ENCODE measurements at places on chromosomes 11 and 22.
A peak's percentile ranks its signal among the peaks of the same experiment; 100 is the strongest.

GRCh38 chr22:46142548-46143490 is 7.5 kb upstream of the PPARA start:
- no peak for DNase-seq

DNA sequence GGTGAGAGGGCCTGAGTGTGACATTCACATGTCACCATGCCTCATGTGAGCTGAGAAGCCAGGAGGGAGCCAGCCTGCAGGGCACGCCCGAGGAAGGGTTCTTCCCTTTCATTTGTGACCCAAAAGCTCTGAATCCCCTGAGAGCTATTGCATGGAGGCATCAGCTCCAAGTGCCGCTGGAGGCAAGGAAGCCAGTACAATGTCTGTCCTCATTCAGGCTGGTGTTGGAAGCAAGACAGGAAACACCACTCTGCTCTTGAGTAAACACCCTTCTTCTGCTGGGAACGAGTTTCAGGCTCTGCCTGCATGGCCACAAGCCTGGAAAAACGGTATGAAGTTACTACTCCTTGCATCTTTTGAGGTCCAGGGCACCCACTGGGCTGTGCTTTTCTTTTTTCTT is 83.8 kb upstream of the LARGE1 start:
- DNase-seq = no peak

DNA sequence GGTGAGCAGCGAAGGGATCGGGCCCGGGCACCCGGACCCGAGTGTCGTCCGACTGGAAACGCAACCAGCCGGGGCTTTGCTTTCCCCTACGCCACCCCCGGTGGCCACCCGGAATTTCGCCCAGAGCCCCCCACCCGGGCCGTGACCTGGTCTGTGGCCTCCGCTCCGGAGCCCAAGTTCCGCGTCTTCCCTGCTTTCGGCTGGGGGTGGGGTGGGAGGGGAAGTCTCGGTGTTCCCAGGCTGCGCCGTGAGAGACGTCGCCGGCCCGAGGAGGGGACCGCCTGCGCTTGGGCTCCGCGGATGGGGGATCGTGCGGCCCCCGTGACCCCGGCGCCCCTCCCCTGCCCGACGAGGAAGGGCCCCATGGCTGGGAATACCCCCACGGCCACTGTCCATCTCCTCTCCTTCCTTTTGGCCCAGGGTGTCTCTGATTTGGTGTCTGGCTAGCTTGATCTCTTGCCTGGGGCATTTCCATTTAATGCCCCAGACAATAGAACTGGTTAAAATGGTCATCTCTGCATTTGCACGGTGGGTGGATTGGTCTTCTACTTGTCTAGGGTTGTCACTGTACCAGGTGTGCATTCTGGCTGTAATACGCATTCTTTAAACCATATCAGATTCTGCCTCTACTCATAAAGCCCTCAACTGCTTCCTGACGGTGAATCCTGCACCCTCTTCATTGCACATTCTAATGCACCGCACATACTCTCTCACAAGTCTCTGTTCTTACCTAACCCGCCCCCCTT is 789 bp downstream of the SIK2 start:
- peak; percentile 45 for DNase-seq

- DNase-seq = no peak
Measured at GRCh38 chr22:46971099-46971763, 208.8 kb downstream of the TBC1D22A start.

Measured in hematopoietic multipotent progenitor cell treated with erythropoietin and hydrocortisone succinate and interleukin-3 and kit ligand, for 6 days (in vitro differentiated cells).